ENCODE measurements at places on chromosomes 3 and 15.

GRCh38 chr15:76802411-76802810 lies 102.7 kb downstream of the SCAPER start:
- DNase-seq = no peak

- no peak for DNase-seq
Measured at GRCh38 chr3:150271591-150271960, 136.5 kb upstream of the TSC22D2 start.

- DNase-seq = no peak
Measured at GRCh38 chr3:51110586-51110985, 274.5 kb upstream of the MANF start.

DNA sequence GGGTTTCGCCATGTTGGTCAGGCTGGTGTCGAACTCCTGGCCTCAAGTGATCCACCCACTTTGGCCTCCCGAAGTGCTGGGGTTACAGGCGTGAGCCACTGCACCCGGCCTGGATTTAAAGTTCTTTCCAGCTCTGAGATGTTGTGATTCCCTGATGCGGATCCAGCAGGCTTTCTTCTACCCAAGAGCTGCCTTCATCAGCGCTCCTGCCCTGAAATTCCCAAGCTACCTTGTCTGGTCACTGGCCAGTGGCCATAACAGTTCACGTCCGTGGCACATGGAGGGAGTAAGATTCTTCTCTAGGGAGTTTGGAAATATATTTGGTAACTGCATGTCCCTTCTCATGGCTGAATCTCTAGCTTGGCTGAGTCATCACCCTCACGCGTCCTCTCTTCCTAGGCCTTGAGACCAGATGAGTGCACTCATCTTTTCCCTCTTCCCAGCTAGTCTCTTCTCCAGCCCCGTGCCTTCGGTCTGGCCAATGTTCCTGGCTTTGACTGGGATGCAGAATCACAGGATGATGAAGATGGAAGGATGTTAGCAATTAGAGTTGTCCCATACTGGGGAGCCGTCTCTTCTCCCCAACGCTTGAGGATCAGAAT lies 29.8 kb upstream of the APOD start:
- no peak for DNase-seq
